ENCODE measurements at places on chromosomes 12 and 14.

DNA sequence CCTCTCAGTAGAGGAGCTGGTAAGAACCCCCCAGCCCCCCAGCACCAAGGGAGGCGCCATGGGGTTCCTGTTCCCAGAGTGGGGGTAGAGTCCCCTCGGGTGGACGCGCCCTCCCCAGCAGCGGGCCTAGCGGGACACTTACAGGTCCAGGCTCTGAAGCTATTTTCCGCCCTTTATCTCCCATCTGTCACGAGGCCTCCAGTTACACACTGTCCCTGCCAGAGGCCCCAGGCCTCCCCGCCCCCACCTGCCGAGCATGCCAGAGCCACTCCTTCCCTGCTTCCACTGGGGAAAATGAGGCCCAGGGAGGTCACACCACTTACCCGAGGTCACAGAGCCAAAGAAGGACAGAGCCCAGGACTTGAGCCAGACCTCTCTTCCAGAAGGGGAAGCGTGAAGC is 3.1 kb downstream of the C14orf180 start:
- no peak for DNase-seq

DNA sequence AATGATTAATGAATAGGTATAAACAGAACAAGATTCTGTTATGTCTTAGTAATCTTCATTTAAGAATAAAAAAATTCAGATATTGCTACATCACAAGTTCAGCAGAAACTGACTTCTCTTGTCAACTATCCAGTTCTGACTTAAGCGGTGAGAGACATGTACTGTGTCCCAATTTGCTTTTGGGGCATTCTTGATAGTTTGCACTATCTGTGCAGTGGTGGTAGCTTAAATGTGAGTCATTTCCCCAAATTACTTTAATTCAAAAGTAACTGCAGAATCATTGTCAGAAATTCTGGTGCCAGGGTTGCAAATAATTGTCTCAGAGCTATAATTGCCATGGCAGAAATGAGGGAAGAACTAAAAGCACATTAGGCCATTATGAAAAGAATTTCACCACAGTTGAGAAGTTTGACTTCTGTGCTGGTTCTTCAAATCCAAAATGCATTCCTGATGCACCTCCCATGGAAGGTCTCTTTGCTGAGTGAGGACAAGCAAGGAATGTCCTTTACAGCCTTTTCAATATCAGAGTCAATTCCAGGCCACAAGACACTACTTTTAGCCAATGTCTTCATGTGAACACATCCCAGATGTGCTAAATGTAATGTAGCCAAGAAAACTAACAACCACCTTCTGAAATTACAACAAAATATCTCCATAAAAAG is 304.7 kb downstream of the SSPN start:
- no peak for DNase-seq

DNA sequence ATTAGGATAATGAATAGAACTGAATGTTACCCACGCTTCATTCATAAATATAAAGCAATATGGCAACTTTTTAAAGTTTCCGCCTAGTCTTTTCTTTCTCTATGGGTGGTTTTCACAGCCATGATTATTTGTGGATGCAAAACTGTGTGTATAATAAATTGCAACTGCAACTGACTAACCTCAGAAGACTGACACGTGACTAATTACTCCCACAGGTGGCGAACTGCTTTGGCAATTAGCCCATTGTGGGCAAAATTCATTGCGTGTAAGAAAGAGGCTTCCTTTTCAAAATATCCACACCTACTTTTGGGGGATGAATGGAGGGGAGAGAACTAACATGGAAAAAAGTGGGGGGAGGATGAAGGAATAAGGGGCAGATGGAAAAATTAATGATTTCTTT is 79.0 kb downstream of the SLC25A21 start:
- no peak for DNase-seq

DNA sequence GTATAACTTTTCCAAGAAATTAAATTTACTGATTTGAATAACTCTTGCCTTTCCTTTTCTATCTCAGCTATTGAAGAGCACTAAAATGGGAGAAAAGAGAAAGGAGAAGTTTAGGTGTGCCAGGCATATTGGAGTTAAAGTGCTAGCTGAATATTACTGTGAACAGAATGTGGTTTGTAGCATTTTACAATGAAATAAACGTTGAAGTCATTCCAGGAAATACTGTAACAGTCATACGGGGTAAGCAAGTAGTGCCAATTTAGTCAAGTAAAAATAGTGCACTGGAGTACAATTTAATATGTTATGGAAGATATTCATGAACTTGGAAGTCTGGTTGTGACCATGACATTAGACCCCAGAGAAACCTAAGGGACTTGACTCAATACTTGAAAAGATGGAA is 62.1 kb downstream of the E2F7 start:
- no peak for DNase-seq

- no peak for DNase-seq
Measured at GRCh38 chr14:76877871-76878270, 51.7 kb downstream of the LRRC74A start.

DNA sequence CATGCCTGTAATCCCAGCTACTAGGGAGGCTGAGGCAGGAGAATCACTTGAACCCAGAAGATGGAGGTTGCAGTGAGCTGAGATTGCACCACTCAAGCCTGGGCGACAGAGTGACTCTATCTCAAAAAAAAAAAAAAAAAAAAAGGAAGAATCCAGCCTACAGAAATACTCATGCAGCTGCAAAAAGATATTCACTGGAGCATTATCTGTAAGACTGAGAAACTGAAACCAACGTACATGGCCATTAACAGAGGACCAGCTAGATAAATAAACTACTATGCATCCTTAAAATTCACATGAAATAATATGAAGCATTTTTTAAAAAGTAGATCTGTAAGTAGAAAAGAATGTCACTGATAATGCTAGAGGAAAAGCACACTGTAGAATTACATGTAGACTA is 3.5 kb downstream of the SLC7A7 start:
- DNase-seq, result no peak

DNA sequence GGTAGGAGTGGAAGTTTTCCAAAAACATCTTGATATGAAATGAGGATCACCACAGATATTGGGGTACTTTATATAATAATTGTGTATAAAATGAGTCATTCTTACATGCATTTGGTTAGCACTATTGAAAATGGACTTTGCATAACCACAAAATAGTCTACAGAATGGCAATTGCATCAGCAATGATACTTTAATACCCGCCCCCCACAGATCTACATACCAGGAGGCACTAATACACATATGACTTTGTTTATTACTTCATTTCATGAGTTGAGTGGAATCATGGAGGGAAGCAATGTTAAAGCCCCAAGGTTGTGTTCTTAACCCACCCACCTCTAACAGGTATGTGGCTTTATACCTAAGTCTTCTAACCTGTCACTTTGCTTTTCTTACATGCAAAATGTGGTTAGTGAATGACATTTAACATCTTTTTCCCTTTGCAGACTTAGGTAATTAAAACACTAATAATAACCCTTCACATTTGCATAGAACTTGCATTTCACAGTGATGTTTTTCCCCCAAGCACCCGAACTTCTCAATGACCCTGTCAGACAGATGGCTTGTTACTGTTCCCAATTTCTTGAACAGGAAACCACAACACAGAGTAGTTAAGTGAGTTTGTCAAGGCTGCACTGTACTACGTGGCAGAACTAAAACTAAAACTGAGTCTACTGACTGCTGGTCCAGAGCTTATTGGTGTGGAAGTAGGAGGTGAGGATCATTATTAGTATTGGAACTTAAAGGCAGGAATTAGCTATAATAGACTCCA is 101.9 kb downstream of the NPAS3 start:
- no peak for DNase-seq

- no peak for DNase-seq
Measured at GRCh38 chr12:15522574-15523187, 200.4 kb downstream of the PTPRO start.

- no peak for DNase-seq
Measured at GRCh38 chr12:109763201-109763841, 49.7 kb downstream of the FAM222A start.

GRCh38 chr12:120468325-120468820 is 1.2 kb downstream of the SRSF9 start:
- no peak for DNase-seq

DNA sequence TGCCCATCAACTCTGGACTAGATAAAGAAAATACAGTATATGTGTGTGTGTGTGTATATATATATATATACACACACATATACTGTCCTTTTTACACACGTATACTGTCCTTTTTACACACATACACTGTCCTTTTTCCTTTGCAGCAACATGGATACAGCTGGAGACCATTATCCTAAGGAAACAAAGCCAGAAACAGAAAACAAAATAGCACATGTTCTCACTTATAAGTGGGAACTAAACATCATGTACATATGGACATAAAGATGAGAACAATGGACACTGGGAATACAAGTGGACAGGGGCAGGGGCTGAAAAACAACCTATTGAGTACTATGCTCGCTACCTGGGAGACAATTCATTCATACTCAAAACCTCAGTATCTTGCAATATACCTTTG is 23.7 kb downstream of the VDR start:
- no peak for DNase-seq

GRCh38 chr12:42957136-42957535 is 367.6 kb upstream of the PRICKLE1 start:
- DNase-seq, result no peak

GRCh38 chr12:62732861-62733427 is 202.0 kb downstream of the PPM1H start:
- no peak for DNase-seq

DNA sequence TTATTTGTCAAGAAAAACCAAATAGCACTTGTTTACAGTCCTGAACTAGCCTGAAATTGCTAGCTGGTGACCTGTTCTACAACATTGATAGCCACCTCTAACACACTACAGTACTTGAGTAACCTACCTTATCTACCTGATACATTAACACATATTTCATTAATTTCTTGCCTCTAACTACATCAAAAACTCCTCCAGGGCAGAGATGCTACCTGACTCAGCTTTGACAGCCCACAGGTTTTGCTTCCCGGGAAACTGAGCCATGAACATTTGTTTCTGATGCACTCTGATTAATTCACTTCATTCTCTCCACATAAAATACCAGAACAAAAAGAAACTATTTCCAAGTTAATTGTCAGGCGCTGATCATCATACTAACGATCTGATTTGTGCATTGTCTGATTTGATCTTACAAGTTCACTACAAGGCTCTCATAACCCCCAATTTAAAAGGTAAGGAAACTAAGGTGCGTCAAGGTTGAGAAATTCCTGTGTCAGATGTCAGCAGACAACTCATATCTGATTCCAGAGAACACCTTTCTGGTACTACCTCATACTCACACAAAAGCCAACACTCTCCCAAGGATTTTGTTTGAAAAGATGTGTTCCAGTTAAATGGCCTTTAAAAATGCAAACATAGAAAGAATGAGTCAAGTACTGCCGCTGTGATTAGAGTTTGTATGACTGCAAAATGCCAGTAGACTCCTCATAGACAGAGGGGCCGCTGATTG is 768.7 kb downstream of the BCL11B start:
- no peak for DNase-seq

DNA sequence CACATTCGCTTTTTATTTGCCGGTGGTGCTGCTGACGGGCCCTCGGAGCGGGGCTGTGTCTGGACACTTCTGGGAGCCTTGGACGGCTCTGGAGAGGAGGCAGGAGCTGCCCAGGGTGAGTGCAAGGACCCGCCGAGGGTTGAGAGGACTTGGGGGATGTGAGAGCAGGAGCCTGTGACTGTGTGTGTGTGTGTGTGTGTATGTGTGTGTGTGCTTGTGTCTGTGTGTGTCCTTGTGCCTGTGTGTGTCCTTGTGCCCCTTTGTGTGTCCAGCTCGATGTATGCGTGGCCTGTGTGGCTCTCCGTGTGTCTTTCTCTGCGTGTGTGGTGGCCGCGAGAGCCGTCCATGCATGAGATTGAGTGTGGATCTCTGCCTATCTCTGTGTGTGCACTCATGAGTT is 179.6 kb upstream of the MYL2 start:
- no peak for DNase-seq

DNA sequence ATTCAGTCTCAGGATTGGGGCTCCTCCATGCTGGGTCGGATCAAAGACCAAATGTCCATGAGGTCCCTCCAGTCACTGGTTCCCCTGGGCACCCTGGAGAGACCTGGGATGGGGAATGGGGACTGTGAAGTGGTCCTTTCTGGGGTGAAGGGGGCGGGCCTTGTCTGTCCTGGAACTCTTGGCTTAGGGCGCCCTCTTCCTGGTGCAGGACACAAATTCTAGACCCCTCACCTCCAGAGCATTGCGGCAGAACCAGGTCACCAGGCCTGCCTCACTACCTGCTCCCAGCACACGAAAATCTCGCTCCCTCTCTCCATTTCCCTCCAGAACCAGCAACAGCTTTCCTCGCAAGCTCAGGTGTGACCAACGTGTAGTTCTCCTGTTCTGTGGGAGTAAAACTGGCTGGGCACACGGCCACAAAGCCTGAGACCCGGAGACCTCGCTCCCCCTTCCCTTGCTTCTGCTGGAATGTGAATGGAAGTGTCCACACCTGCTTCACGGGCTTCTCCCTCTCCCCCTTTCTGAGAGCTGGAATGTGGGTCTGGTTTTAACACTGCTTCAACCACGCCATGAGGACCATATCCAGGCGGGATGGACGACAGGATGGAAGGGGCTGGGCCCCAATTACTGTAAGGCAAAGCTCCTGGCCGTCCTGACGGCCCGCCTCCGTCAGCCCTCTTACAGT is 112.7 kb downstream of the SCARB1 start:
- DNase-seq, result no peak

DNA sequence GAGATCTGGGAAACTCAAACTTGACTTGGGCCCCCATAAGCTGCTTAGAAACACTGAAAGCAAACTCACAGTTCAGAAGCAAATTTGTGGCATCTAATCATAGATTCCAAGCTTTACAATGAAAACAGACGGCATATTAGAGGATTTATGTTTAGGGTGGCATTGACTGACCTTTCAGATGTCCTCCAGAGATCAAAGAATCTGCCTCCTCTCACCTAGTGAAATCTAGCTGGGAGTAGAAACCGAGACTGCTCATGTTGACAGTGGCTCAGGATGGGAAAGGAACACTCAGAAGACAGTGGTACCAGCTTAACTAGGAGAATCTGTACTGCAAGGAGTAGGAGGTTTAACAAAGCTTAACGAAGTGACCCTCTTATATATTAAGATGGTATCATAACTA is 345.0 kb downstream of the GXYLT1 start:
- DNase-seq, result no peak

GRCh38 chr12:11902525-11902875 is 168.2 kb upstream of the BCL2L14 start:
- no peak for DNase-seq

DNA sequence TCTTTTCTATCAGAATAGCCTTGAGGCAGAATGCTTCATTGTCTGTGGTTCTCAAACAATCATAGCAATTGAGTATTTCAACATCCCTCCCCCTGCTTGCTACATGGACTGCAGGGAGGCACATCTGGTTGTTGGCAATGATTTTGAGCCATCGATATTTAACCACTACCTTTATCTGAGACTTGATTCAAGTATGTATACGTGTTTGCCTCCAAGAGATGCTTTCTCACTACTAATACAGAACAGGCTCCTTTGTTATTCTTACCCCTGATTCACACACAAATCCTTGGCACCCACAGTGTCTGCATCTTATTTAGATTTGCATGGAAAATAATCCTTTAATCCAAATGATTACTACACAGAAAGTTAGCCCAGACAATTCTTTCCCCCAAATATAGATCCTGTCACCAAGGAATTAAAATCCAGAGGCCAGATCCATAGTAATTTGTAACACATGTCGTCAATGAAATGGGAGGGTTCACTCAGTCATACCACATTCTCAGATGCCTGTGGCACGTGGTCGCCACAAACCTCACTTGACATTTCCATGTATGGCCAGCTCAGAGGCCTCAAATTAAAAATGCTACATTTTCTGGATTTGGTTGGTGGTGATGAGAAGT is 199.3 kb downstream of the ITPR2 start:
- DNase-seq, result no peak

- no peak for DNase-seq
Measured at GRCh38 chr14:58367296-58367695, 28.4 kb upstream of the TOMM20L start.

GRCh38 chr14:67680941-67681340 is 6.5 kb upstream of the VTI1B start:
- no peak for DNase-seq
